ENCODE measurements at places on chromosomes 16 and 17.

DNA sequence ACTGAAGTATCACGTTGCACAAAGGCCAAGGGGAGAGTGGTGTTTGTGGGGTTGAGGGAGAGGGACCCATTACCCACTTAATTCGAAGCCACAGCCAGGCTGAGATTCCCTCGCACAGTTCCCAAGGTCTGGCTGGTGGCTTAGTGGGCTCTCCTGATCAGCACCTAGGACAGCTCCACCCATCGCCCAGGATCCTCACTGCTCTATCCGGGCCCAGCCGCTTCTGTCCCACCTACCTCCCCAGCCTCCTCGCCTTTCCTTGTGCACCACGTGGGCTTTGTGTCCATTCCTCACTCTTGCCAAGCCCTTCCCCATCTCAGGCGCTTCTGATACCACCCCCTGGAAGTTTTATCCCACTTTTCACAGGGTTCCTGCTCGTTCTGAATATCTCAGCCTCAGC is 163.5 kb downstream of the CCT6B start:
- no peak for DNase-seq

DNA sequence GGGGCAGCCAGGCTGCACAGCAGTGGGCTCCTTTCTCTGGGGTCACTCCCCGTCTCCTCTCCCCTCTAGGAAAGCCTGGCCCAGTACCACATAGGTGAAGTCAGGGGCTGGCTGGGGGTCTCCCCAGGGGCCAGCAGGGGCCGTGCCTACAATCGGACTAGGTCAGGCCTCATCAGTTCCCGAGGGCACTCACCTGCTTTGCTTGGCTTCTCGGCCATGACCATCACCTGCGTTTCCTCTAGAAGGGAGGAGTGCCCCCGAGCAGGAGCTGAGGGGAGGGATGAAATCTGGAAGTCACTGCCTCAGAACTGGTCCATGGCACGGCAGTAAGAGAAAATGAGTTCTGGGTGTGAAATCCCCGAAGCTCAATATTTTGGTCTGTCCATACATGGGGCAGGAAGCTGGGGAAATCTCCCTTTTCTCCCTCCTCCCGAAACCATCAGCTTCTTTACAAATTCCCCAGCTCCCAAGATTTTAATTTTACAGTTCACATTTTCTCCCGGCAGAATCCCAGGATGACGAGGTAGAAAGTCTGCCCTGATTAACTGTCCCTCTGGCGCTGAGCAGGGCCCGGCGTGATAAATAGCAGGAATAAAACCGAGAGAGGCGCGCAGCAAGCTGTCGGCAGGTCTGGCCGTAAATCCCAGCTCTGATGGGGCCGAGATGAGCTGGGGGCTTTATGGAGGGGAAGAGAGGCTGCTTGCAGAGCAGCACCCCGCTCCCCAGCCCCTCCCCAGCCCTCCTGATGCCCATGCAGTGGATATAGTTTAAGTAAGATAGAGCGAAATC is 172.1 kb downstream of the RBFOX3 start:
- DNase-seq: no peak

DNA sequence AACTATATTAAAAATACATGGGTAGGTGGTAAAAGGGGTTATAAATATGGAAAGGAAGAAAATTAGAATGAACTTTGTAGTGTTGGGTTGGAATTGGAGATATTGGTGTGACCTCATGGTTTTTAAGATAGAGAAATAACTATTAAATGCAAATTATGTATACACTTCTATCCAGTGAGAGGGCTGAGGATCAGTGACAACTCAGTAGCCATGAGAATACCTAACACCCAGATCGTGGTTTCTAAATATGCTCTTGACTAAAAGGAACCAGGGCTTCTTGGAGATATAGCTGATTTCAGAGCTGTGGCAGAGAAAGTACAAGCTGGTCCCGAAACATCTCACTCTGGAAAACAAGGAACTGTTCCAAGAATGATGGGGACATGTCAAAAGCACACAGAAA is 44.4 kb downstream of the SLC6A4 start:
- DNase-seq: no peak

GRCh38 chr17:74490716-74491115 is 24.3 kb downstream of the CD300A start:
- no peak for DNase-seq

DNA sequence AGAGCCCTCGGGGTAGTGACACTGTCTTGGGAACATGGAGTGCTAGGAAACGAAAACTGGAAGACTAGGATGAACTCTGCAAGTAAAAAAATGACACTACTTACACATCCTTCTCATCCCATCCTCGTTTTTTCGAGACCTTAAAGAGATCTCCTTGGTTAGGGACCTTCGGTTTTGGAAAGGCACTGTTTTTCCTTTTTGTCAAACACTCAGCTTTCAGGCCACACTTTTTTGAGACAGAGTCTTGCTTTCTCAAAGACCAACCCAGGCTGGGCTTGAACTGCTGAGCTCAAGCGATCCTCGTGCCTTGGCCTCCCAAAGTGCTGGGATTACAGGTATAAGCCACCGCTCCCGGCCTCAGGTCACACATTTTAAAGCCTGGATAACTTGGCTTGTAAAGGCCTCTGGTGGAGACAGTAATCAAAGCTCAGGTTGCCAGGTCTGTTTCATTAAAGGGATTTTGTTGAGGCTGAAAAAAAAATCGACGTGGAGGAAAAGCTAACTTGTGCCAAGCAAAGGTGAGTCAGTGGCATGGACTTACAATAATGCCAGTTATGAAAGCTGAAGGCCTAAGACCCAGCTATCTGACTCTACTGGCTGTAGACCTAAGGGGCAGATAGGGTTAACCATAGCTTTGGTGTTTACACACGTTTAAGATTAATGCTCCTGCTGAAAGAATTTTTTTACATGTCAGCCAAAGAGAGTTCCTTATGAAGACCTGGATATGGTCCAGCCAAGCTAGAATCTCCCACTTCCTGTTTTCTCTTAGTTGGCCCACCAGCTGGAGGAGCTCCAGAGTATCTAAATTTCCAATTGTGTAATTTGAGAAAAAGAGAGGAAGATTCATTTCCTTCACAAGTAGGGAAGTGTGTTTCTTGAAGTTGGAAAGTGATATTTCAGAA is 823 bp downstream of the NBR1 start:
- no peak for DNase-seq

DNA sequence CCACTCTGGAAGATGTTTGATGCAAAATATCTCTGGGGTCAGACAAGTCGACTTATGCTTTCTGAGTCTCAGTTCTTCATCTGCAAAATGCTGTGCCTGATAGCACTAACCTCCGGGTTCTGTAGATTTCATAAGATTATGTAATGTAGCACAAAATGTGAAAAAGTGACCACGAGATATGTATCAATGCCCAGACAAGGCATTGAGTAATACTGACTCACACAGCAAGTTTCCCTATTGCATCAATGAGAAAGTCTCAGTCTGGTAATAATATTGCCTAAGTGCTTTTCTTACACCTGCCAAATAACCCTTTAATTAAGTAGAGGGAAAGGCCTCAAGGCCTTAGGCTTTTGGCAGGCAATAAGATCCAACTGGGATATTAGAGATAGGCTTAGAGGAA is 41.4 kb upstream of the MMP2 start:
- no peak for DNase-seq

DNA sequence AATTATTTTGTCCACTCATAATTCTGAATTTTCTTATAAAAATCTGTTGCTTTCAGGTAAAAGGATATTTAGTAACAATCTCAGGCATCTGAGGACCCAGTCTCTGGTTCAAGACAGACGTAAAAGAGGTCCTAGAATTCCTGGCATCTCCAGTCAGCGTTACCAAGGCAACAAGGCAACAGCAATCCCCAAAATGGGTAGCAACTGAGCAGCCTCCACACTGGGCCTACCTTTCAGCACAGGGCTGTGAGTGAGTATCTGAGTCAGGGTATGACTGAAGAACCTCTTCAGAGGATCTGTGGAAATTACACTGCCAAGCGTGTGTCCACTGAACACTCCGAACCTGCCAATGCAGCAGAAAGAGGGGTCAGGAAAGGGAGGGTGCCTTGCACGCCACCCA is 20.8 kb downstream of the FANCA start:
- DNase-seq: no peak

GRCh38 chr17:49260011-49260816 is 29.6 kb upstream of the PHOSPHO1 start:
- DNase-seq: peak; percentile 19

- DNase-seq: no peak
Measured at GRCh38 chr16:4386951-4387565, 15.4 kb downstream of the VASN start.

DNA sequence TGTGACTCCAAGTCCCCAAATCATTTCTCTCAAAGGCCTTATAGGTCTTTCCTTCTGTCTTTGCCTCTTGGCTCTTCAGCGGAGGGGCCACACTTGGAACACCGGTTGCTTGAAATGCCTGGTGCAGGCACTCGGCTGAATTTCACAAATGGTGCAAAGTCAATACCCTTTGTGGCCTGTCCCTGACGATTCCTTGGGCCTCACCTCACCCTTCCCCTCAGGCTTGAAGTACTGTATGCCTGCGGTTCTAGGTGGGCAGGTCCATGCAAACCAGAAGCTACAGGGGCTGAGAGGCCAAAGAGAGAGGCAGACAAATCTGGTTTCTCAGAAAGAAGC is 4.1 kb upstream of the B9D1 start:
- DNase-seq: no peak

GRCh38 chr17:16418685-16419068 is 3.3 kb downstream of the TRPV2 start:
- DNase-seq: no peak

GRCh38 chr17:63998050-63998720 is at the start of gene PRR29:
Gene PRR29 (plus strand): TSS chr17:63998351. CDS start chr17:63998365, 14 bp downstream.
- peak; percentile 45 for DNase-seq

- no peak for DNase-seq
Measured at GRCh38 chr16:6846452-6846851, 486.2 kb upstream of the RBFOX1 start.

- no peak for DNase-seq
Measured at GRCh38 chr16:74922150-74923138, 62.5 kb downstream of the WDR59 start.

- no peak for DNase-seq
Measured at GRCh38 chr16:81243942-81244341, 5.5 kb downstream of the BCO1 start.

- DNase-seq: no peak
Measured at GRCh38 chr16:65744401-65744800, 622.1 kb upstream of the CDH5 start.

Measured in stimulated activated CD8-positive, alpha-beta memory T cell treated with anti-CD3 and anti-CD28 coated beads, Interleukin-7, amount 100 ng/mL, for 48 hours (primary cell).